ENCODE measurements at places on chromosomes 12 and 14. TPM values are rescaled to one million over a fixed set of nuclear protein-coding genes. Genes with fewer than 3 reads are reported as not detected.
A peak's percentile ranks its signal among the peaks of the same experiment; 100 is the strongest.

GLT8D2 gene
- 51.6 TPM for total RNA-seq

DBX2 gene
- not detected for total RNA-seq

E2F7 gene
- 6.4 TPM for total RNA-seq

DNA sequence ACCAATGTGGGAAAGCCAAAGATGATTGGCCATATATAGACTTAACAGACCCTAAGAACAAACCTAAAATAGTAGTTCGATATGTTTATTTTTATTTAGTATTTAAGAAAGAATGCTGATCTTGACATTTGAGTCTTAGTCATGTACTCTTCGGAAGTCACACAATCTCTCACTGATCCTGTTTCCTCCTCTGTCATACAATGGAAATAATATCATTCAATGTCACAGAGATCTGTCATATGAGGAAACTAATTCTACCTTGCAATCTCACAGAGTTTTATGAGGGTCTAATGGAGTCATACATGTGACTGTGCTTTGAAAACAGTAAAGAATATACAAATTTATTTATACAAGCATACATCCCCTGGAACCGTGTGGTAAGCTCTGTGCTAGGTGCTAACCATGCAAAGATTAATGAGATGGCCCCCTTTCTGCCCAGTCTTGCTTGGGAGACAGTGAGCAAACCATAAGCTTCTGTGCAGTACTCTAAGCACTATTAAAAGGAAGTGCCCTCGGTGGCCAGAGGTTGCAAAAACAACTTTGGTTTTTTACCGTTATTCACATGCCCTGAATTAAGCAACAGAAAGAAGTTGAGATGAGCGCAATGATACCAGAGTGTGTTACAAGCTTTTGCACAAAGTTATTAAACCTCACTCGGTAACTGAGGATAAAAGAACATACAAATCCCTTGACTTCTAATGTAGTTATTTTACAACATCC is 1.7 kb upstream of the LIN7A start:
- no peaks in the 10 kb centered on the region for H3K36me3 ChIP-seq
- H3K27ac ChIP-seq: peak overlapping the region; percentile 32
- DNase-seq: no peak
- H3K27me3 ChIP-seq: peaks cover 2% of the 10 kb centered on the region

- H3K27ac ChIP-seq: no peak overlapping the region
- DNase-seq: no peak
- H3K36me3 ChIP-seq: no peaks in the 10 kb centered on the region
Observed at GRCh38 chr12:713281-713875, 39.0 kb upstream of the WNK1 start.

KCNH5 gene
- total RNA-seq: not detected

DNA sequence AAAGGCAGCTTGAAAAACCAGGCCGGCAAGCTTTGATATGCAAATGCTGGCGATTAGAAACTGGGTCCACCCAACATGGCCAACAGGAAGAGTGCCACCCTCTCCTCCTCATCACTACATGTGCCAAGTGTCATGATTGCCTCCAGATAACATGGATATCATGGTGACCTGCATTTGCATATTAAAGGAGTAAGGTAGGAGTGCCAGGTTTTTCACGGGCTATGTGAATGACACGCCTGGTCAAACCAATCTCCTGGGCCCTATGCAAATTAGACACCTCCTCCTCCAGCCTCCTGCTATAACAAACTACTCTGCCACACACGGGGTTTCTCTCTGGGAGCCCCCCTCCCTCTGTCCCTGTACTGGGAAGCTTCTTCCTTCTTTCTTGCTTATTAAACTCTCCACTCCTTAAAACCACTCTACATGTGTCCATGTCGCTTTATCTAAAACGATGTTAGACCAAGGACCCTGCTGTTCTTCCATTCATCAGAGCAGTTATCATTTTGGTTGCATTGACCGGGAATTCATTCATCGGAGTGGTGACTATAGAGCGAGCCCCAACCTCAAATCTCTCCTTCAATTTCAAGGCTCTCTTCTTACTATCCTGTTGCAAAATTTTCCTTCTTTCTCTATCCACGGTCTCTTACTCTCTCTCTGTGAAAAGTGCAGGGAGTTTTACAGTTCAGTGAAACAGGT is 27.5 kb downstream of the APOBEC1 start:
- no peak overlapping the region for H3K27ac ChIP-seq
- DNase-seq: no peak
- H3K27me3 ChIP-seq: no peaks in the 10 kb centered on the region

DNA sequence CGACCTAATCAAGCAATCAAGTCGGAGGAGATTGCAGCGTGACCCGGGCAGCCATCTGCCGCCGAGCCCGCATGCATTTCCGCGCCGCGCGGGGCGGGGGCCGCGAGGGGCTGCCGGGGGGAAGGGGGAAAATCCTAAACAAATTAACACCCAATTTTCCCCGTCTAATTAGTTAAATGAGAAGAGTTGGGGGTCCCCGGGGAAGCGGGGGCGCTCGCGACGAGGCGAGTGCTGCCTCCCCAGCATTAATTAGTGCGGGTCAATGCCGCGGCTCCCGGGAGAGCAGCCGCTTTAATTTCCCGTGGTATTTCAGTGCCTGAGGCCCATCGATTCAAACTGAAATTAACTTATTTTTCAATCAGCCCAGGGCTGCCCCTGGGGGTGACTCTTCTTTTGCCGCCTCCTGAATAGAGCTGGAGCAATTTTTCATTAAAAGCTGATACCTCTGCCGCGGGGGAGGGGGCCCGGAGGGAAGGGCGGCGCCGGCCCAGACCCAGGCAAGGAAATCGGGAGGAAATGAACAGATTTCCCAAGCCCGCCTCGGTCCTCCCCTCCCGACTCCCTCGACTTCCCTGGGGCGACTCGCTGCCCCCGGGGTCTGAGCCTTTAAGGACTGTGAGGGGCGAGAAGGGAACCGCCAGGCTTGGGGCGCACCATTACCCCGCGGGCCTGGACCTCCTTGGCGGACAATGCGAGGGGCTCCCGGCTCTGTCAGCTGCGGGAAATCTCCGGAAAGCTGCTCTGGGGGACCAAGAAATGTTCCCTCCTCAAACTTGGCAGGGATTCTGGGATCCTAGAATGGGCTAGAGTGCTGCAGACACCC is 18.9 kb downstream of the VSX2 start:
- no peaks in the 10 kb centered on the region for H3K36me3 ChIP-seq
- no peak overlapping the region for H3K27ac ChIP-seq
- peak overlapping the region; percentile 75 for H3K4me3 ChIP-seq

DNA sequence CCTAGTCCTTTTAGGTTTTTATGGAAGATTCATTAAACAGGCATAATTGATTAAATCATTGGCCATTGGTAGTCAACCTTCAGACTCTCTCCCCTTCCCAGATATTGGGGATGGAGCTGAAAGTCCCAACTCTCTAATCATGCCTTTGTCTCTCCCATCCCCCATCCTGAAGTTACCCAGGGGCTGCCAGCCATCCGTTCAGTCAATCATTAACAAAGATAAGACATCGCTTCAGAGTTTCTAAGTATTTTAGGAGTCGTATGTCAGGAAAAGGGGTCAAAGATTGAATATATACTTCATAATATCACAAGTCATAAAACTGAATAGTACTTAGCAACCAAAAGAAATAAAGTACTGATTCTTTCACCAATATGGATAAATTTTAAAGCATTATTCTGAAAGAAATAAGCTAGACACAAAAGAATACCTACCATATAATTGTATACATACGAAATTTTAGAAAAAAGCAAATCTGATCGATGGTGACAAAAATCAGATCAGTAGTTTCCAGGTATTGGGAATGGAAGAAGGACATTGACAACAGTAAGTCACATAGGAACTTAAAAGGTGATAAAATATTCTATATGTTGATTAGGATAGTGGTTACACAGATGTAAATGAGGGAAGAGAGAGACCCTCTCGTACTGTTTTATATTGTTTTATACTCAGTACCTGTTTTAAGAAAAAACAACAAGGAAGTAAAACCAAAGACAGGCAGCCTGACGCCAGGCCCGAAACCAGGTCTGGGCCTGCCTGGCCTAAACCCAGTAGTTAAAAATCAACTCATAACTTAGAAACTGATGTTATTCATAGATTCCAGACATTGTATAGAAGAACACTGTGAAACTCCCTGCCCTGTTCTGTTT is 414.4 kb downstream of the DAD1 start:
- no peak overlapping the region for H3K4me3 ChIP-seq
- no peak overlapping the region for H3K27ac ChIP-seq
- H3K4me1 ChIP-seq: no peaks in the 10 kb centered on the region
- no peaks in the 10 kb centered on the region for H3K36me3 ChIP-seq

DNA sequence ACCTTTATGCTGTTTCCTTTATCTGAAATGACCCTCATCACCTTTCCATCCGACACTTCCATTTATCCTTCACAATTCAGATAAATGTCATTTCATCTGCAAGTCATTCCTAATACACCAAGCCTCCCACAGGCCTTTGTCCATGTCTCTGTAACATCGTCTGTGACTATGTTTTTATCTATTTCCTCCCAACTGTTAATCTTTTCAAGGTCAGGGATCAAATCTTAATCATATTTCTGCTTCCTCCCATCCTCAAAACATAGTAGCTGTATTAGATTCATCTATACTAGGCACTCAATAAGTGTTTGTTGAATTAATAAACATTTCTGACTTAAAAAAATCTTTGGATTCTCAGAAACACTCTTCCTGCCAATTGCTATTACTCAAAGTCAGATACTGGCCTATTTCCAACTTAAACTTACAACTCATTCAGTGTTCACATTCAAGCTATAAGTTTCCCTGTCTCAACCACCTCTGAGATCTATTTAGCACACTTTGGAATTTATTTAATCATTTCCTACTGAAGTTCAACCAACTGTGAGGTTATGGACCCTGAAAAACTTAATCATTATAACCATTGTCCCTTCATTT is 100.2 kb upstream of the ALX1 start:
- H3K36me3 ChIP-seq: no peaks in the 10 kb centered on the region
- no peaks in the 10 kb centered on the region for H3K4me1 ChIP-seq
- H3K27ac ChIP-seq: no peak overlapping the region
- no peaks in the 10 kb centered on the region for H3K27me3 ChIP-seq
- no peak overlapping the region for H3K4me3 ChIP-seq

- H3K4me1 ChIP-seq: no peaks in the 10 kb centered on the region
- no peak overlapping the region for H3K4me3 ChIP-seq
- DNase-seq: no peak
- H3K36me3 ChIP-seq: peaks cover 28% of the 10 kb centered on the region
- peaks cover 54% of the 10 kb centered on the region for H3K27me3 ChIP-seq
- no peak overlapping the region for H3K27ac ChIP-seq
Observed at GRCh38 chr14:75610834-75611233, 32.4 kb downstream of the FLVCR2 start.

- H3K4me1 ChIP-seq: no peaks in the 10 kb centered on the region
- peaks cover 5% of the 10 kb centered on the region for H3K27me3 ChIP-seq
- no peak overlapping the region for H3K27ac ChIP-seq
- no peaks in the 10 kb centered on the region for H3K36me3 ChIP-seq
- DNase-seq: no peak
- H3K4me3 ChIP-seq: no peak overlapping the region
Observed at GRCh38 chr12:18454330-18454729, 193.0 kb downstream of the PIK3C2G start.

DNA sequence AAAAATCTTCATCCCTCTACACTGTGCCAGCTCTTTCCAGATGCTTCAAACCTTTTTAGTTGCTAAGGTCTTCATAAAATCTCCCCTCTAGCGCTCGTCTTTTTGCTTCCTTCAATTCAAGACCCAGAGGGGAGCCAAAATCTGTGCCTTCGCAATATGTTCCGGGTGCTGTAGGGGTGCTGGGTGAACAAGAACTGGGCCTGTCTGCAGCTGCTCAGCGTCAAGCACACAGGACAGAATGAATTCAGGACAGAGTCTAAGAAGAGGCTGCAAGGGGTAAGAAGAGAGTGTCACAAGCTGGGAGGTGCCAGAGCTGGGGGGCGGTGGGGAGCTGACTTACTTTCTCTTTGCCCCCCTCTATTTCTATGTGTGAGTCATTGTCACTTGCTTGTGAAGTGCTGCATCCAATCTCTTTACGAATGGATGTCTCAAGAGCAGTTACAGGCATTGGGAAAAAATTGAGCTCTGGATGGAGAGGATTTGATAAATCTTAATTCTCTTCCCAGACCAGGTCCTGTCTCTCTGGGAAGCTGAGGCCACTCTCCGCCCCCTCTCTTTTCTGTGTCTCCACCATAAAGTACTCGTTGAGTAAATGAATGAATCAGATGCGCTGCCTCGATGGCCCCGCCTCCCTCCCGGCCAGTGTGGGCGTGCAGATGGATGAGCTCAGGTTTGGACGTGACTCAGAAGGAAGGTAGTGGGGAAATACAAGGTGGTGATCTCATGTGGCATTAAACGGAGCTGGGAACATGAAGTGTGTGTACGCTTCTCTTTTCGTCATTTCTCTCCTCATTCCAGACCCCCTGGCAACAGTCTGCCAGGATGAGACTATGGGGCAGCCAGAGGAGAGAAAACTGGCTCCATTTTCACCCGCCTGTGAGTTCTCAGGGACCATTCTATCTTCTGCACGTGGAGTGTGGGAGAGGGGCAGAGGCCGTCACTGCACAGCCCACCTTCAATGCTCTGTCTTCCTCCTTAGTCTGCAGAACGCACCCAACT is 91.3 kb downstream of the TSPAN9 start:
- H3K27me3 ChIP-seq: peaks cover 3% of the 10 kb centered on the region
- peak overlapping the region; percentile 75 for H3K4me3 ChIP-seq
- DNase-seq: peak; percentile 94
- peaks cover 66% of the 10 kb centered on the region for H3K4me1 ChIP-seq

CD69 gene
- total RNA-seq: not detected

PROX2 gene
- total RNA-seq: not detected

GRCh38 chr14:20583908-20584307 is 3.9 kb downstream of the RNASE11 start:
- no peak for DNase-seq
- H3K27ac ChIP-seq: no peak overlapping the region
- H3K4me3 ChIP-seq: no peak overlapping the region
- H3K27me3 ChIP-seq: peaks cover 12% of the 10 kb centered on the region

TBC1D30 gene
- 0.16 TPM for total RNA-seq

JAG2 gene
- 0.33 TPM for total RNA-seq

- peaks cover 6% of the 10 kb centered on the region for H3K27me3 ChIP-seq
- peaks cover 26% of the 10 kb centered on the region for H3K4me1 ChIP-seq
- 0 out of 2 replicates have a peak overlapping the region, but pooled peaks have one; percentile 38 for H3K27ac ChIP-seq
- H3K4me3 ChIP-seq: no peak overlapping the region
- H3K36me3 ChIP-seq: peaks cover 8% of the 10 kb centered on the region
Observed at GRCh38 chr14:96574633-96575632, 72.8 kb downstream of the PAPOLA start.
